ENCODE measurements at places on chromosomes 16 and 17.

DNA sequence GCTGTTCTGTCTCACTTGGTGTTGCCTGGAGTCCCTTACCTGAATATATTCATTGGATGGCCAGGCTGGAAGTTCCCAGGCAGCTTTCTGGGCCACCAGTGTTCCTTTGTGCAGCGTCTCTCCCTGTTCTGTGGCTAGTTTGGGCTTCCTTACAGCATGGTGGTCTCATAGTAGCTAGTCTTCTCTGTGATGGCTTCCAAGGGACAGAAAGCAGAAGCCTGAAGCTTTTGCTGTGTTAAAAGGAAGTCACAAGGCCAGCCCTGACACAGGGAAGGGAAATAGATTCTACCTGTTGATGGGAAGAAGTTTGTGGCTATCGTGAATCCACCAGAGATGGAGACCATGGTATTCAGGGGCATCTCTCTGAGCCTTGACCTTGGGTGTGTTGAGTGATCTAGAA, 34.6 kb downstream of the PLCG2 start:
- peak; percentile 5 for DNase-seq

- no peak for DNase-seq
Observed at GRCh38 chr17:51926448-51926847, 232.1 kb downstream of the CA10 start.

GRCh38 chr17:65539630-65540266, 21.7 kb downstream of the AXIN2 start:
- DNase-seq: no peak

DNA sequence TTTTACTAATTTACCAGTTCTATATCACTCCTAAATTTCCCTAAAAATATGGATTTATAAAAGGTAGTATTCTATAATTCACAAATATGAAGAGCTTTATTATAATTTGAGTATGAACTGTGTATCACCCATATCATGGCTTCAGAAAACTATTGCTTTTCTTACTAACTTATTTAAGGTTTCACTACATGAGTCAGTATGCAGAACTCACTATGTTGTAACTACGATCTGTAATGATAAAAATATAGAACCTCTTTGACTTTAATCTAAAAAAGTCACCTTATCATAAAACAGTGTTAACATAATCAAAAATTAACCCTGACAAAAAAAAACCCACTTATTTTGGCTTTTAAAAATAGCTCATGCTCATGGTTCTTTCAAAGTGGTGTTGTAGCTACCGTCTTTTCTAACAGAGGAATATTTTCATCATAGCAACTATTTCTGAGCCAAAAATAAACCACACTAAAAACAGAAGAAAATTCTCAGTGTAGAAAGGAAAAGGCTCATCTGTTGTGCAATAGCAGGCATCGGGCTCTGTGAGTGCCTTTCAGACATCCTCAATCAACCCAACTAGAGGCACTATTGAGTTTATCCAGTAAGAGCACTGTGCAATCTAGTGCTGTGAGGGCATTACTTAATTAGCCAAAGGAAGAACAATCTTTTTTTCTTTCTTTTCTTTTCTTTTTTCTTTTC, 42.1 kb downstream of the ITGAM start:
- DNase-seq: peak; percentile 97

DNA sequence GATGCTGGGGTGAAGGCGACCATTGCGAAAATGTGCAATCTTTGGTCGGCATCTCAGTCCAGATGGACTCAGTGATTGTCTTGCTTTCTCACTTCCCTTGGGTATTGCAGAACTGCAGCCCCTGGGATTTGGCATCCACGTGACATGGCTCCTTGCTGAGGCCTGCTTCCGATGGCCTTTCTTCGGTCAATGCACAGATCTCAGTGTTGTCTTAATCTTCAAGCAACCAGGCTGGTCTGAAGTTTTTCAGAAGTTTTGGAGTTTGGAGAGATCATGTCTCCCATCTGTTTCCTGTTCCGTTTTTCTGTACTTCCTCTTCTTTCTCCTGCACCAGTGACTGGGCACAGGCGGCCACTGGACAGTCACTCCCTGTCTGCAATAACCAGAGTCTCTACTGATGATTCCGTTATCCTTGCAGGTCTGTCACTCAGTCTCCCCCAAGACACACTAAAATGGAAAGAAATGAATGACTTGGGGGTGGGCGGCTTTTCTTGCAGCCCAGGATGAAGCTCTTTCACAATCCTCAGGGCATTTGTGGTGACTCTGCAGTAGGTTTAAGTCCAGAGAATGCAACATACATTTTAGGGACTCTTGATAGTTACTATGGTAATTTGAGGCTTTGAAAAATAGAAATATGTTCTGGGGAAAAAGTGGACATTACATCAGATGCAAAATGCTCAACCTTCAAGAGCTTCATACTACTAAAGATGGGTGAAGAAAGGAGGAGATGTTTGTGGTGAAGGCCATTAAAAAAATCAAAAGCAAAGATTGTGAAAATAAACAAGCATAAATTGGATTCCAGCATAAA, 106.3 kb upstream of the ZFHX3 start:
- peak; percentile 99 for DNase-seq

GRCh38 chr16:15594711-15595320, 48.1 kb downstream of the MARF1 start:
- DNase-seq: no peak

DNA sequence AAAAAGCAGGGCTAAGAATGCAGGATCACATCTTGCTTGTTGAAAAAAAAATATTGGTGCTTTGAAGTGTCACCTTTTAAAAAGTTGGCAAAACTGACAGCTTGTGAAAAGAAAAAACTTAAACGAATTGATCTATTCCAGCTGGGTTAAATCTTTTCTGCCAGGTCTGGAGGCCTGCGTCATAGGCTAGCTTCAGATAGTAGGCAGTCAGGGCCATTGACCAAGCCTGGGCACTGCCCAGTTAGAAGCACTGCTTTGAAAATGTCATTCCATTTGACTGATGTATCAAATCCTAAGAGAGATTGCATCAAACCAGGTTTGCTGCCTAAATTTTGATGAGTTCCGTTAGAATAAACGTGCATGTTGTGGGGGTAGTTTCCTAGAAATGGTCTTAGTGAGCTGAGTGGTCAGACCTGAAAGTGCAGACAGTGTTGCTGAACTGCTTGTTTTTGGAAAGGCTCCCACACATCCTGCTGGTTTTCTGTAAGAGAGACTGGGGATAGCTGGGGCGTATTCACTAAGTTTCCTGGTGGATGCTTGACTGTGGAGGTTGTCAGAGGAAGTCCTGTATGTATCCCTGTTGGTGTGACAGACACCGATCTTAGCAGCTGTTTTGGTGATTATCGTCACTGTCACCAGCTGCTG, 38.8 kb downstream of the NUP88 start:
- DNase-seq: no peak

DNA sequence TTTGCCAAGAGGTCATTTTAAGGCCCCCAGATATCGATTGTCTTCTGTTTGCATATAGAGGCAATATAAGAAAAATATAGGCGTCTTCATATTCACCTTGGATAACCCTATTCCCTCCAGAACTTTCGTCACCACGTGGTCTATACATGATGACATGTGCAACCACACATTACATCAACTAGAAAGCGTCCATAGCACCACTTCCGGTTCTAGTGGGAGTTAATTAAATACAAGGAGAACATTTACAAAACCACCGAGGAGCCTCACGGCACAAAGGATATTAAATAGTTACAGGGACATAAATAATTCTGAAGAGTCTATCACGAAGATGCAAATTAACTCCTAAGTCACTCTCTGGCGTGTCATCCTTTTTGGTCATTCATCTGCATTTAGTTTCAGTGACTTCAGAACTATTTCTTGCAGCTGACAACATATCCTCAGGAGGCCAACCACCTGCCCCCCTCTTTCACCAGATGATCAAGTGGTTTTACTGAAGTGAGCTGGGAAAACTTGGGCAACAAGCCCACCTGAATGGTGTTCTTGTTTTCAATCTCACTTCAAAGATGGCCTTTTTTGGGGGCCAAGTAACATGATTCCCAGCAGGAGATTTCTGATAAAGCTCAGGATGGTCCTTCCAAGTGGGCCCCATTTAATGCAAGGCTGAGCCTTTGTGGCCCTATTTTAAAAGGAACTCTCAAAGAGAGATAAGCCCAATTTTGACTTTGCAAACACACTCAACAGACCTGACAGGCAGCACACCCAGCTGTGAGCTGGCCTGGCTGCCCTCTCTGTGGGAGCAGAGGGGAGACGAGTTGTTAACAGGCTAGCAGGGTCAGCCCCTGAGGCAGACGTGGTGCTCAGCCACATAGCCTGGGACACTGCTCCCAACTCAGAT, 15.3 kb downstream of the CMTM3 start:
- DNase-seq: peak; percentile 17

- no peak for DNase-seq
Observed at GRCh38 chr17:49971848-49972485, 3.0 kb downstream of the DLX4 start.

- no peak for DNase-seq
Observed at GRCh38 chr16:79595931-79596450, 4.5 kb downstream of the MAF start.

- DNase-seq: no peak
Observed at GRCh38 chr16:73025856-73026210, 22.1 kb downstream of the ZFHX3 start.

DNA sequence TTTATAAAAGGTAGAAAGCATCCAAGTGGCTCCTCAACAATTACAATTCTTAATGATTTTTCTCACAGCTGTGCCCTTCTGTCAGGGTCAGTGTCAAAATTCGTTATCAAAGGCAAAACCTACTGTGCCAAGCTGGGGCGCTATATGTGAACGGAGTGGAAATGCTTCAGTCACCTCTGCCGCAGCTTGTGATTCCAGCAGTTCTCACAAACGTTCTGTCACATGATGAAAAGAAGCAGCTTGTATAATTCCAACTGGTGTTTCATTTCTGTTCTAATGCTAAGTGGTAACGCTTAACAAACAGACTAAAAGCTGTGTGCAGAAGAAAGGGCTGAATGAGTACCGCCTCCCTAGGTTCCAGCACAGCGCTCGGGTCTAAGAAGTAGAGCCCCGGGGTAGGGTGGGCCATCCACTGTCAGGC, 14.2 kb downstream of the PLD6 start:
- no peak for DNase-seq

GRCh38 chr17:1592751-1593629, 30.4 kb upstream of the PITPNA start:
- DNase-seq: no peak

DNA sequence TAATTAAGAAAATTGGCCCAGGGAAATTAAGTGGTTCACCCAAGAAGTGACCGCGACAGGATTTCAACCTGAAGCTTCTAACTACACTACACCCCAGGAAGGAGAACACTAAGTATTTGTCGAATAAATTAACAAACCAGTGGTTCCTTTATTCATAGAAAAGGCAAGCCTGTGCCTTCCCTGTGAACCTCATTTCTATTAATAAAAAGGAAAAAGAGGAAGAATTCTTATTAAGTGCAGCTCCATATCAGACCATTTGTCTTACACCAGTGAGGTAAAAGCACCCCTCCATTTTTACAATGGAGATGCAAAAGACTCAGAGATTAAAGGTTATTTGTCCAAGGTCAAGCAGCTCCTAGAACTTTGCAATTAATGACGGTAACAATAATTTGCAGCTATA, 1.7 kb downstream of the COPS3 start:
- DNase-seq: peak; percentile 8

DNA sequence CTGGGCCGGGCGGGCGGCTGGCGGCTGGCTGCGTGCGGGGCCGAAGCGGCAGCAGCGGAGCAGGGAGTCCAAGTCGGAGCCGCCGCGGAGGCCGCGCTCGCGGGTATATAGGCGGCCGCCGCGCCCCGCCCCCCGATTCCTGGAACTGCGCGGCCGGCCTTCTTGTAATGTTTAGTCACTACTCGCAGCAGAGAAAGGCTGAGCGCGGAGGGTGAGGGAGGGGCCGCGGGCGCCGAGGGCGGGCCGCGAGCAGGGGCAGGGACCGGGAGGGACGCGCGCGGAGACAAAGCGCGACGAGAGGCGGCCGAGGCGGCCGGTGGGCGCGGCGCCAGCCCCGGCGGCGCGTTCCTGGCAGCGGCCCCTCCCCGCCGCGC, at the start of gene SOCS3:
SOCS3 (minus strand) TSS at position 81 of the 374 bp plus-strand sequence. CDS start 982 bp downstream, outside the sequence.
- peak; percentile 93 for DNase-seq

- DNase-seq: no peak
Observed at GRCh38 chr17:82734987-82735866, at the start of gene FN3K. Gene FN3K, plus strand, starts transcription at chr17:82735615. Its CDS starts 22 bp downstream, at chr17:82735637.

- DNase-seq: no peak
Observed at GRCh38 chr17:75364078-75364477, 41.4 kb downstream of the GRB2 start.

DNA sequence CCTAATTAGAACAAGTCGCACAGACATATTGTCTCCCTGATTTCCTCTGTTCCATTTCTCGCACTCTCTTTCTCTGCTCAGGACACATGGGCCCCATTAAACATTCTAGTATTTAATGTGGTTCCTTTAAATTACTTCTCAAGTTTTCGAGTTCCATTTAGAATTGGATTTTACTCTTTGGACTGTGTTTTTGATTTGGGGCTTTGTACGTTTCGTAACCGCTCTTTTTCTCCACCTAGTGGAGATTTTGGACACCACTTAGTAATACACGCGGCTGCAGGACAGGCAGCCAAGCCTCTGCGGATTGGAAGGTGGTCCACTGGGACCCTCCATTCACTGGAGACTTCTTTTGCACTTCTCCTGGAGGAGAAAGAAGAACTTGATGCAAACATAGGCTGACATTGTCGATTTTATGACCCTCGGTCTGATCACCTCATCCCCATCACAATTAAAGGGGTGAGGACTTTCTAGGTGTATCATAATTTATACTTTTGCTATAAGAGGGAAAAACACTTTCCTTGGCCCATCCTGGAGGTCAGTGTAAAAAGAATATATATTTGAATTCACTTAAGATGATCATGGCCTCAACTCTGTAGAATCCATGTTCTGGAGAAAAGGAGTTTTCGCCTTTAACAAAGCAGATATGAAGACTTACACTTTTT, 85.7 kb downstream of the NOG start:
- DNase-seq: peak; percentile 24

DNA sequence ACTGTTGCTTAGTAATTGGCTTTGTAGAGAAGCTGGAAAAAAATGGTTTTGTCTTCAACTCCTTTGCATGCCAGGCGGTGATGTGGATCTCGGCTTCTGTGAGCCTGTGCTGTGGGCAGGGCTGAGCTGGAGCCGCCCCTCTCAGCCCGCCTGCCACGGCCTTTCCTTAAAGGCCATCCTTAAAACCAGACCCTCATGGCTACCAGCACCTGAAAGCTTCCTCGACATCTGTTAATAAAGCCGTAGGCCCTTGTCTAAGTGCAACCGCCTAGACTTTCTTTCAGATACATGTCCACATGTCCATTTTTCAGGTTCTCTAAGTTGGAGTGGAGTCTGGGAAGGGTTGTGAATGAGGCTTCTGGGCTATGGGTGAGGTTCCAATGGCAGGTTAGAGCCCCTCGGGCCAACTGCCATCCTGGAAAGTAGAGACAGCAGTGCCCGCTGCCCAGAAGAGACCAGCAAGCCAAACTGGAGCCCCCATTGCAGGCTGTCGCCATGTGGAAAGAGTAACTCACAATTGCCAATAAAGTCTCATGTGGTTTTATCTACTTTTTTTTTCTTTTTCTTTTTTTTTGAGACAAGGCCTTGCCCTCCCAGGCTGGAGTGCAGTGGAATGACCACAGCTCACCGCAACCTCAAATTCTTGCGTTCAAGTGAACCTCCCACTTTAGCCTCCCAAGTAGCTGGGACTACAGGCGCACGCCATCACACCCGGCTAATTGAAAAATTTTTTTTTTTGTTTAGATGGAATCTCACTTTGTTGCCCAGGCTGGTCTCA, 6.2 kb upstream of the TMEM235 start:
- DNase-seq: no peak

All from AML-193 (cell line).